ENCODE measurements at places on chromosomes 16 and 17.

- H3K4me3 ChIP-seq, result peak within 1 kb of the TSS; percentile 97
- DNase-seq, result peak; percentile 94
- peaks cover 20% of the 10 kb centered on the region for H3K4me1 ChIP-seq
- peaks cover 4% of the 10 kb centered on the region for H3K36me3 ChIP-seq
Measured at GRCh38 chr17:44899074-44899782, at the start of gene EFTUD2. Gene EFTUD2 (minus strand): TSS chr17:44899445. CDS start chr17:44894521, 4,924 bp downstream.

DNA sequence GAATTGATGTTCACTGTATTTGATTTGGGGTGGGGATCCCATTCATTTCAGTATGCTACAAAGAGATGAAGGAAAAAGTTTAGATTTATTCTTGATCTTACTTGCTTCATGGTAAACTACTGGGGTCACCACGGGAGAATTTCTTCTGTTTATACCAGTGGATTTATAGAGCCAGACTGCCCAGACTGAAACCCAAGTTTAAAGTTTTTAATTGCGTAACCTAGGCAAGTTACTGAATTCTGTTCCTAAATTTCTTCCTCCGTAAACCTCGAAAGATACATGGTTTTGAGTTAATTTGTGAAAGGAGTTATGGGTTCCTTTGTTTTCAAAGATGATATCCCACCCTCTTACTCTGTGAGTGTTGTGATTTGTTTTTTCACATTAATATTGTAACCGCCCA is 26.4 kb downstream of the PIGL start:
- no peaks in the 10 kb centered on the region for H3K27me3 ChIP-seq
- H3K27ac ChIP-seq, result no peak overlapping the region
- H3K36me3 ChIP-seq, result no peaks in the 10 kb centered on the region
- no peak overlapping the region for H3K4me3 ChIP-seq

DNA sequence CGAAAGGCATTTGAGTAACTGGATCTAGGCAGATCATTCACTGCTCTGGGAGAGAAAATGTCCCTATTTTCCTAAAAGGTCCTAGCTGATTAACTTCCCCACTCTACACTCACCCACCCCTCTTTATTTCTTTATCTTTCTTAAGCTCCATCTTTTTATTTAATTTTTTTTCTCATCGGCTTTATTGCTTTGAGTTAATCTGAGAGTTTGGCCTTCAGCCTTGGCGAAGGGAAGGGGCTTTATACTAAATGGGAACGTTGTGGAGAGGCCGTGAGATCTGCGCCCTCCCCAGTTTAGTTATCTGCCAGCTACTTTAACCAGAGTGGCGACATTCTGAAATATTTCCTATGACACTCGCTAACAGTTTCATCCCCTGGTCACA is 882 bp upstream of the TOX3 start:
- no peaks in the 10 kb centered on the region for H3K4me1 ChIP-seq
- no peak overlapping the region for H3K27ac ChIP-seq
- H3K36me3 ChIP-seq, result no peaks in the 10 kb centered on the region

- H3K4me3 ChIP-seq, result no peak overlapping the region
- no peak overlapping the region for H3K27ac ChIP-seq
- no peaks in the 10 kb centered on the region for H3K4me1 ChIP-seq
Measured at GRCh38 chr17:32798938-32799337, 78.0 kb downstream of the MYO1D start.

DNA sequence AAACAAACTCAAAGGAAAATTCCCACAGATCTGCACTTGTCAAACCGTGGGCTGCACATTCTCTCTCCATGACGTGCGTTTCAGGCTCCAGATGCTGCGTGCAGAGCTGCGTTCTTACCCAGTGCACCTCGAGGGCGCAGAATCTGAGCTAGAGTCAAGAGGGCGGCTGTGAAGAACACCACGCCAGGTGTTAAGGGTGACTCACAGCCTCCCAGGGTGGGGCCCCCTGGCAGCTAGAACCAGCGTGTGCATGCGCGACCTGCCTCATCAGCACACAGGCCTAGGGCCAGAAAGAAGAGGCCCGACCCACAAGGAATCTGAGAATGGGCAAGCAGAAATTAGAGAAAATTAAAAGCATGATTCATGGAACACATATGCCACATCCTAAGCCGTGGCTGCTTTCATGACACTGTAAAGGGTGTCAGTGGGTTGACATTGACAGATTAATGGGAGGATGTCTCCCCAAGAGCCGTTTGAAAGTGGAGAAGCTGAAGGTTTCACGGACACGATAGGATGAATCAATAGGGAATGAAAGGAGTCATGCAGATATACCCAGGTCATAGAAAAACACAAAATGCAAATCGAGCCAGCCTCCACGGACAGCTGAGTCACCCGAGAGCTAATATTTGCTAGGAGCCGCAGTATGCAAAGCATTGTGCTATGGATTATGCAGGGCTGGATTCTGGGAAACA is 29.0 kb downstream of the MARCHF10 start:
- DNase-seq, result no peak
- H3K27ac ChIP-seq, result no peak overlapping the region
- no peaks in the 10 kb centered on the region for H3K36me3 ChIP-seq
- no peak overlapping the region for H3K4me3 ChIP-seq
- no peaks in the 10 kb centered on the region for H3K27me3 ChIP-seq
- no peaks in the 10 kb centered on the region for H3K4me1 ChIP-seq

DNA sequence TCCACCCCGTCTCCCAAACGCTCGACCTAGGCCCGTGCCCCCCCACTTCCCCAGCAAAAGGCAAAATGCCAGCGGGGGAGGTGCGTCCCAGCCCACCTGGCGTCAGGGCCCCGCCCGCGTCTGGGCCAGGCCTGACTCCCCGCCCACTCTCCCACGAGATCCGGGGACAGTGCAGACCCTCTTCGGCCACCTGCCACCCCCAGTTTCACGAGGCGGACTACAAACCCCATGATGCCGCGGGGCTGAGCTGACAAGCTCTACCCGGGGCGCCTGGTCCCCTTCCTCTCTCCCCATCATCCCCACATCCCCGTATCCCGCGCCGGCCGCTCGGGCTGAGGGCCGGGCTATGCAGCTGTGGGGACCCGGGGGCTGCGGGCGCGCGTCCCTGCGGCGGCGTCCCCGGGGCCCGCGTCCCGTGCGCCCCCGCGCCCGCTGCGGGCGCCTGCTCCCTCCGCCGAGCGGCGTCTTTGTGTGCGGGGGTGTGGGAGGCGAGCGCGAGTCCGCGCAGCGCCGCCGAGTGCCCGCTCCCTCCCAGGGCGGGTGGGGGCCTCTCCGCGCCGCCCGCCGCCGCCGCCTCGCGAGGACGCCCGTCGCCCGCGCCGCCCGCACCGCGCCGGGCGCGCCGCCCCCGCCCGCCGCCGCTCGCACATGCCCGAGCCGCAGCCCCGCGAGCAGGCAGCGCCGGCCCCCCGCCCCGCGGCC is at the start of gene ANKRD13B:
Gene ANKRD13B (plus strand): TSS at position 283 of the 702 bp plus-strand sequence. CDS start 490 bp downstream, outside the sequence.
- H3K27ac ChIP-seq, result no peak within 1 kb of the TSS
- peak; percentile 54 for DNase-seq
- H3K27me3 ChIP-seq, result peaks cover 3% of the 10 kb centered on the region
- no peaks in the 10 kb centered on the region for H3K36me3 ChIP-seq

- no peak overlapping the region for H3K4me3 ChIP-seq
- H3K27me3 ChIP-seq, result no peaks in the 10 kb centered on the region
- no peaks in the 10 kb centered on the region for H3K36me3 ChIP-seq
- no peaks in the 10 kb centered on the region for H3K4me1 ChIP-seq
- no peak overlapping the region for H3K27ac ChIP-seq
- no peak for DNase-seq
Measured at GRCh38 chr17:56186222-56186786, 33.0 kb downstream of the ANKFN1 start.

DNA sequence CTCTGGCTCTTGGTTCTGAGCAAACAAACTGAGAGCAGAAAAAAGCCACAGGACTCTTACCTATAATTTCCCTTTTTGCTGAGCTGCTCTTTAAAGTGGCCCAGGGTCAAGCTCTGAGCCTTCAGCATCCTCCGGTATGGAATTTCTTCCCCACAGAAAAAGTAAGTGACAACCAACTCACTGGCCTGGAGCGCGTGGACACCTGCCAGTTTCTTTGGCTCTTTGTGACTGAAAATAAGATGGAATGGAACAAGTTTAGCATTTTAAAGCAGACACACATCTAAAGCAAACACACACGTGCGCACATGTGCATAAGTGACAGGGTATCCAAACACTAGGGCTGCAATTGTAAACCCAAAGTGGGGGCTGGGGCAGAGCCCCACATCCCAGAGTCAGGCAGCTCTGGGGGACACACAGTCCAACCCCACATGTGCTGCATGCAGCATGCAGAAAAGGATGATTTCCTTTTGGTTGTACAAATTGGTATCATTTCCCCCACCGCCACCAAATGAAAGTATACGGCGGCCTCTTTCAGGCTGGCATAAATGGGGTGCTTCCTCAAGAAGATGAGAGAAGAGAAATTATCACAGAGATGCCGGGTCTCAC is 27.5 kb downstream of the AXIN2 start:
- H3K27me3 ChIP-seq, result no peaks in the 10 kb centered on the region
- no peak for DNase-seq
- no peaks in the 10 kb centered on the region for H3K4me1 ChIP-seq
- H3K4me3 ChIP-seq, result no peak overlapping the region
- H3K36me3 ChIP-seq, result no peaks in the 10 kb centered on the region

DNA sequence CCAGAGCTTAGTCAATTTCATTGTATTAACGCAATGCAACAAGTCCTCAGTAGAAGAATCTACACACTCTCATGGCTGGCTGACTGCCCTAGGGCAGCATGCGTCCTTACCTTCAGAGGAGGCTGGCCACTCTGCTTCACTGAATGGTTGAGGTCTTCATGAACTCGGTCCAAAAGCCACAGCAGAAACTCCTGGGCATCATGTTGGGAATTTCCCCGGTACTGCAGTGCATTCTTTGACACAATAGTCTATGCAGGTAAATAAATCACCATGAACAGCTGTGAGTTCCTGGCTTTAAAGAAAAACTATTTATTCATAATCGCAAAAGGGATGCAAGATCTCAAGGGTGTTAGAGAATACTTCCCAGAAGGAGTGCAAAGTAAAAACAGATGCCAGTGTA is 41.3 kb downstream of the USP31 start:
- no peaks in the 10 kb centered on the region for H3K4me1 ChIP-seq
- no peak for DNase-seq
- H3K27me3 ChIP-seq, result no peaks in the 10 kb centered on the region
- no peak overlapping the region for H3K4me3 ChIP-seq
- H3K36me3 ChIP-seq, result peaks cover 2% of the 10 kb centered on the region

- H3K27ac ChIP-seq, result peak overlapping the region; percentile 55
- H3K4me3 ChIP-seq, result no peak overlapping the region
- DNase-seq, result peak; percentile 30
- H3K4me1 ChIP-seq, result peaks cover 20% of the 10 kb centered on the region
Measured at GRCh38 chr16:17302214-17302613, 168.5 kb downstream of the XYLT1 start.

Measured in natural killer cell (primary cell).